ENCODE measurements at places on chromosomes 2 and 18.

DNA sequence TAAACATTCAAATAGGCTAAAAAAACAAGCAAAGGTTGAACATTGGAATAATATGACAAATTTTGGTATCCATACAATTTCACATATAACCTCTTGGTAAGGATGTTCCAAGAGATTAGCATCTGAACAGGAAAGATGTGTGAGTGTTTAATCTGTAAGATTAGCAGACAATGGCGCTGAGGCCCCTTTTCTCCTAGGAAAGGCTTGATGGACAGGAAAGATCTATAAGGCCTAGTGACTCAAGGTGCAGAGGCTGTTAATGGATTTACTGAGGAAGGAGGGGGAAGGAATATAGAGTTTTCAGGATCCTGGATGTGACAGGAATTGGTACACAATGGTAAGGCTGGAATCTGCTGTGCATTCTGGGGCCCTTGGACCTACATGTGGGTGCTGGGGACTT lies 48.1 kb upstream of the SMAD2 start:
- DNase-seq = no peak

DNA sequence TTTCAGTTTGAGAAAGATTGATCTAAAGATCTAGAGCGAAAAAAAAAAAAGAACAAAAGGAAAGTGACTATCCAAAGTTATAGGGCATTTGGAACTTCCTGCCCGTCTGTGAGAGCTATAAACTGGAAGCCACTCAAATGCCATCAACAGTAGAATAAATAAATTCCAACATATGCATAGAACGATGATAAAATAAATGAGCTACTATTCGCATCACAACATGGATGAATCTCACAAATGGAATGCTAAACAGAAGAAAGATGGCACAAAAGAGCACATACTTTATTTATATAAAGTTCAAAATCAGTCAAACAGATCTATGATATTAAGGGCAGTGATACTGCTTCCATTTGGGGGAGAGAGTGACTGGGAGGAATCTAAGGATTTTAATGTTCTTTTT lies 128.8 kb downstream of the TTC32 start:
- no peak for DNase-seq

DNA sequence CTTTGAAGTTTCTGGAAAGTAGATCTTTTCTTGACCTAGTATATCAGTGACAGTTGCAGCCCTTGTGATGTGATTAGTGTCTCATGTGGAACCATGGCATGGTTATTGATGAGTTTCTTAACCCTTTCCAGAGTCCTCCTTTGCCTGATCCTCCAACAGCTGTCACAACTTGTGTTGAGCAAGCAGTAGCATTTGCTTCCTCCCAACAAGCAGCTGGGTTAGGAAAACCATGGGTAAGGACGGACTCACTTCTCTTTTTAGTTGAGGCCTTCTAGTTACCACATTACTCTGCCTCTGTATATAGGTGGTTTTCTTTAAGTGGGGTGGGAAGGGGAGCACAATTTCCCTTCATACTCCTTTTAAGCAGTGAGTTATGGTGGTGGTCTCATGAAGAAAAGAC lies 96.3 kb downstream of the XRCC5 start:
- no peak for DNase-seq

GRCh38 chr2:206217166-206217565 lies 57.3 kb upstream of the ZDBF2 start:
- no peak for DNase-seq

DNA sequence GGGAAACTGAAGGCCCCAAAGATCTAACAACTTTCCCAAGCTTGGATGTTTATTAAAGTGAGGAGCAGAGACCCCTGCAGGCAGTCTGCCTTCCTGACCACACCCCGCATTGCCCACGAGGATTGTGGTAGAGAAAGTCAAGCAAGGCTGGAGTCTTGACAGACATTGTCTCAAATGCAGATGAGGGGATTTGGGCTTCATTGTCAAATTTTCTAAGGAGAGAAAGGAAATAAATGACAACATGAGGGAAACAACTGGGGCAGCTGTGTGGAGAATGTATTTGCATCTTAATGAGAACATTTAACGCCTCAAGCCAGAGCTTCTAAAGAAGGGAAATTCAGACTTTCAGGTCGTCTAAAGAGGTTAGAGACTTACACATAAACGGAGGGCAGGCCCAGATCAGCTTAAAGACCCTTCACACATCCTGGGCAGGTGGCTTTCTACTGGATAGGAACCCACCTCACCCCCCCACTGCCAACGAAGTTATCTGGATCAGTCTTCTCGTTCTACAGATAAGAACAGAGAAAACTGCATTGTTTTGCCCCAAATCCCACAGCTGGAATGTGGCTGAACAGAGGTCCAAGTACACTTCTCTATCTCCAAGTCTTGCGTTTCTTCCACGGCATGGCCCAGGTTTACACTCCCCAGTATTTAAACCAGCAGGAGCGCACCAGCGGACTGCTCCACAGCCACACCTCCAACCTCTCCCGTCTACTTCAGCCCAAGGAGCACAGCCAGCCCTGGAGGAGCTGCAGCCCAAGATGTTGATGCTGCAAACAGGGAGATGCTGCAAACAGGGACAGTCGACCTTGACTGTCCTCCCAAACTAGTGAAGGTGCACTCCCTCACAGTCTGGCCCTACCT lies 16.2 kb upstream of the SCG2 start:
- no peak for DNase-seq

- no peak for DNase-seq
These were observed 43.2 kb downstream of the MRPS9 start for GRCh38 chr2:105081006-105081601.

GRCh38 chr2:109467701-109468100 lies 146.1 kb downstream of the SEPTIN10 start:
- no peak for DNase-seq
